ENCODE measurements at places on chromosomes 16 and 17. TPM values are rescaled to one million over a fixed set of nuclear protein-coding genes. Genes with fewer than 3 reads are reported as not detected.

Gene CSH1
- total RNA-seq = not detected

DNA sequence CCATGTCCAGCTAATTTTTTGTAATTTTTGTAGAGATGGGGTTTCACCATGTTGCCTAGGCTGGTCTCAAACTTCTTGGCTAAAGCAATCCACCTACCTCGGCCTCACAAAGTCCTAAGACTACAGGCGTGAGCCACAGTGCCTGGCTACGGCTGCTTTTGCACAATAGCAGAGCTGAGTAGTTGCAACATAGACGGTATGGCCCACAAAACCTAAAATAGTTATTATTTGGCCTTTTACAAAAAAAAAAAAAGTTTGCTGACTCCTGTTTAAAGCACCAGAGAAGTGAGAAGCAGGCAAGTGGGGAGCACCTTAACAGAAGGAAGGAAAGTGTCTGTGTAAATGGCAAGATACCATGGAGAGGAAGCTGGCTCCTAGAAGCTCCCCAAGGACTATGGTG lies 5.3 kb upstream of the HSF5 start:
- DNase-seq = no peak

DNA sequence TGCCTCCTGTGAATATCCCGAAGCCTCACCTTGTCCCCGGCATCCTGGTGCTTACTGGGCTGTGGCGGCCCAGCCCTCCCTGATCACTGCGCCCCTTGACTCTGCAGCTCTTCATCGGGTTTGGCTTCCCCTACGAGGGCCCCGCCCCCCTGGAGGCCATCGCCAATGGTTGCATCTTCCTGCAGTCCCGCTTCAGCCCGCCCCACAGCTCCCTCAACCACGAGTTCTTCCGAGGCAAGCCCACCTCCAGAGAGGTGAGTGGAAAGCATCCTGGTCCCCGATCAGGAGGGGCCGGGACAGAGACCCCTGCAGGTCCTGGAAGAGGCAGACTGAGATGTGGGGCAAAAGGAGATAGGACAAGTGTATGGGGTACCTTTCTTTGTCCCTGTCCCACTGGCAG lies 72.1 kb downstream of the MGAT5B start:
- no peak for DNase-seq

Gene PAQR4
- 118 TPM for total RNA-seq

- DNase-seq = no peak
These were observed 6.1 kb downstream of the ATMIN start for GRCh38 chr16:81041696-81042095.

Gene FOXJ1
- total RNA-seq = 1.2 TPM

- DNase-seq = peak; percentile 68
These were observed 81.6 kb upstream of the LGALS9 start for GRCh38 chr17:27549251-27549893.

GRCh38 chr17:74424117-74424516 lies 7.8 kb upstream of the GPRC5C start:
- DNase-seq = no peak

Gene KRT27
- total RNA-seq = not detected

DNA sequence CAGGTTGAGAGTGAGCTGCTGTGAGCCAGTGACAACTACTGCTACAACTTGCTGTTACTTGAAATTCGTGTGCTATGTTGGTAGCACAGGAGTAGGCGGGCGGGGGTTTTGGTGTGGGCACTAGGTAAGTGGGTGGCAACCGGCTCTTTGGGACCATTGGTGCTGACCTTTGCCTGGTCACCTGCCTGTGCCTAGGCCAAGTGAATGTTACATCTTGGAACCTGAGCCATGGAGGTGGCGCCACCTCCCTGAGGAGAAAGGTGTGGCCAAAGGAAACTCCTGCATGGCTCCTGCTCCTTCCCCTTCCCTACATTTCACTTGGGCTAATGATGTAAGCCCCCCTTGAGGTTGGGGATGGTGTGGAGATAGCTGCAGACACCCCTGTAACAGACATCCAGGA lies 25.4 kb upstream of the ARHGAP23 start:
- DNase-seq = no peak

GRCh38 chr17:77280304-77281121 lies 139.7 kb downstream of the SEC14L1 start:
- DNase-seq = no peak

Gene CNGB1
- total RNA-seq = 3.7 TPM

- DNase-seq = no peak
These were observed 6.3 kb upstream of the KCNG4 start for GRCh38 chr16:84245956-84246678.

DNA sequence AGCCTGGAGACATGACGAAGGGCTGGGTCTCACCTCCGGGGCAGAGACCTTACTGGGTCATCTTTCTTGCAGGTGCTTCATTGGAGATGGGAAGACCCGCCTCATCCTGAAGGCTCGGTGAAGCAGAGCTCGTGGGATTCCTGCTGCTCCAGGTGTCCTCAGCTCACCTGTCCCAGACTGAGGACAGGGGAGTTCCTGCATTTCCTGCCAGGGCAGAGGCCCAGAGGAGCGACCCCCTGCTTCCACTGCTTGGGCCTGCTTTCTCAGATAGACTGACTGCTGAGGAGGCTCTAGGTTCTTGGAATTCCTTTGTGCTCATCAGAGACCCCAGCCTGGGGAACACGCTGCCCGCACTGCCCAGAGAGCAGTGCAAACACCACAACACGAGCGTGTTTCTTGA lies 11.6 kb downstream of the AQP8 start:
- DNase-seq = no peak

GRCh38 chr16:969508-970385 lies 1.0 kb downstream of the LMF1 start:
- DNase-seq = no peak

Gene HOXB5
- total RNA-seq = not detected

GRCh38 chr16:31438414-31438813 lies 4.2 kb downstream of the ZNF843 start:
- DNase-seq = no peak

Gene MARVELD3
- not detected for total RNA-seq

GRCh38 chr16:11474617-11475291 lies 112.0 kb downstream of the LITAF start:
- DNase-seq = no peak

DNA sequence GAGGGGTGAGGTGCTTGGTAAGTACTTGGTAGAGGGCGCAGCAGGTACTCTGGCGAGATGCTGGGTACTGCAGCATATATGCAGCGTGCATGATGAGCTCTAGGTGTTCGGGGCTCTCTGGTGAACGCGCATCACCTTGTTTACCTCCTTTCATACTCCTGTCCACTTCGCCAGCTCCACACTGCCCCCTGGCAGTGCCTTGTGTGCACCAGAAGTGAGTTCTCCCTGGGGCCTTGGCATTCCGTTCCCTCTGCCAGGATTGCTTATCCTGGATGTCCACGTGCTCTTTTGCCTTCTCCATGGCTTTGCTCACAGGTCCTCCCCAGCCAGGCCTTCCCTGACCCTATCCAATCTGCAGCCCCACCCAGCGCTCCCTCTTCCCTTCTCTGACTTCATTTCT lies 154.2 kb downstream of the MRM1 start:
- peak; percentile 14 for DNase-seq

Gene KCNH4
- 3.8 TPM for total RNA-seq
